ENCODE measurements at places on chromosomes 6 and 20.
A peak's percentile ranks its signal among the peaks of the same experiment; 100 is the strongest.

GRCh38 chr20:41436679-41437078, 70.1 kb upstream of the EMILIN3 start:
- DNase-seq, result no peak

- no peak for DNase-seq
Observed at GRCh38 chr20:576156-576555, 32.6 kb upstream of the CSNK2A1 start.

GRCh38 chr6:15280028-15280427, 34.2 kb downstream of the JARID2 start:
- no peak for DNase-seq

DNA sequence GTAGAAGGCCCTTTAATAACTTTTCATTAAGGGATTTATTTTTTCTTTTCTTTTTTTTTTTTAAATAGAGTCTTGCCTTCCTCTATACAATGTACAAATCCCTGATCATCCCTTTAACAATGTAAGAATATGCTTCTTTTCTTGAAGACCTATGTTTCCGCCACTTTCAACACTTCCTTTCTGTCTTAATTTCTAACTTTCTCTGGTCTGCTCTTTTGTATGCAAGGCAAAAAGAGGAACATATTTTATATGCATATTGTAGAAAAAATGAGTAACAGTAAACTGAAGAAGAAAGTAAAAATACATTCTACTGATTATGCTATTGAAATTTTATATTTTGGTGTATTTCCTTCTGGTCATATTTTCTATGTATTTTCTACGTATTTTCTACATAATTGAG, 484.7 kb downstream of the TFAP2B start:
- DNase-seq, result no peak

DNA sequence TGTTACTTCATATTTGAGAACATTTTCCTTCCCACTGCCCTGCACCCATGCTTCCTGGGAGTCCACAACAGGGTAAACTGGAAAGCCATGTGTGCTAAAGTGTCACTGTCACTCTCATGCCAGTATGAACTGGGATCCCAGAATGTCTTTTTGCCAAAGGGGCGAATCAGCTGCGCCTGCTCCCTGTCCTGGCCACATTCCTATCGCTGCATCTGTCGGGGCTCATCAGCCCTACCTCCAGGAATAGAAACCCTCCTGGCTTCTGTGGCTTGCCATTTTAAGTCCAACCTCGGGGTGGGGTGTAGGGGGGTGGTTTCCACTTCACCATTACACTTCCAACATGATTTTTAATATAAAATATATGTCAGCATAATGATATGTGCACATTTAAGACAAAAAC, 933 bp downstream of the KLHL31 start:
- DNase-seq, result no peak

GRCh38 chr6:169159331-169159730, 94.3 kb downstream of the THBS2 start:
- no peak for DNase-seq

GRCh38 chr6:139386404-139386803, 12.0 kb upstream of the CITED2 start:
- no peak for DNase-seq

GRCh38 chr6:101517632-101518031, 124.1 kb downstream of the GRIK2 start:
- DNase-seq, result no peak

GRCh38 chr6:116512111-116512559, 696 bp downstream of the CALHM5 start:
- DNase-seq, result no peak

- no peak for DNase-seq
Observed at GRCh38 chr6:31922942-31923341, 4.6 kb upstream of the C2 start.

DNA sequence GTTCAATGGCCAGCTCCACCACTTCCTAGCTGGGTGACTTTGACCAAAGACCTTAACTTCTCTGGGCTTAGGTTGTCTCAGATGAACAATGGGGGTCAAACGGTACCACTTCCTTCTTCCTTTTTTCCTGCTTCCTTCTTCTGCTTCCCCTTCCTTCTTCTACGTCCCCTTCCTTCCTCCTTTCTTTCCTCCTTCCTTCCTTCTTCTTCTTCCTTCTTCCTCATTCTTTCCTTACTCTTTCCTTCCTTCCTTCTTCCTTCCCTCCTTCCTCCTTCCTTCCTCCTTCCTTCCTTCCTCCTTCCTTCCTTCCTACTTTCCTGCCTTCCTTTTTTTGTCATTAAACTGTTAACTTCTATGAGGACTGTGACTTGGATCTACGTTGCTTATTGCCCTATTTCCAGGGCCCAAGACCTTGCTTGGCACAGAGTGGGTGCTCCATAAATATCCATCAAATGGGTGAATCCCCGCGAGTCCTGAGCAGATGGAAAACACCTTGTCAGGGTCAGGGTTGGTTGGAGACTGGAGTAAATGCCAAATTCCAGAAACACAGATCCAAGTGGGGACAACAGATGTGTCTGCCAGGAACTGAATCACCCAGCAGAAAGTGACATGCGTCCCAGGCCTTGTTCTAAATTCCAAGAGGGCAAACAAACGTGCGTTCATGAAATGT, 243.3 kb downstream of the PREX1 start:
- DNase-seq, result no peak

- no peak for DNase-seq
Observed at GRCh38 chr6:20188630-20189075, 23.6 kb downstream of the MBOAT1 start.

DNA sequence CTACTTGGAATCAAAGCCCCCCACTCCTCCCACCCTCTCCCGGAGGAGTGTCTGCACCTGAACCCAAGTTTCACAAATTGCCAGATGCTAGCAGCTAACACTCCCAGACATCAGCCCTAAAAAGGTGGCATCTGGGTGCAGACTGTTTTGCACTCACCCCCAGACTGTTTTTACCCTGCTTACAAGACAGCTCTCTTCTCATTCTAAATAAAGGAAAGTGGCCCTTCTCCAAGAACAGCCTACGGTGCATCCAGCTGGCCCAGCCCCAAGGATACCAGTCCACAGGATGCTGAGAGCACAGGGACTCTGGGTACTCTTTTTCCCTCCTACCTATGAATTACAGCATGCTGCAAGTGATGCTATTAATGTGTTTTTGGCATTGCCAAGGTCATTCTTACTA, 842.0 kb upstream of the FLRT3 start:
- no peak for DNase-seq

GRCh38 chr6:64225503-64225902, 589.9 kb downstream of the PHF3 start:
- DNase-seq, result no peak

- no peak for DNase-seq
Observed at GRCh38 chr6:89482126-89482525, 49.2 kb downstream of the ANKRD6 start.

- no peak for DNase-seq
Observed at GRCh38 chr6:33118525-33119123, 42.8 kb downstream of the HLA-DPB1 start.

GRCh38 chr6:117352466-117353081, 73.2 kb downstream of the ROS1 start:
- no peak for DNase-seq

DNA sequence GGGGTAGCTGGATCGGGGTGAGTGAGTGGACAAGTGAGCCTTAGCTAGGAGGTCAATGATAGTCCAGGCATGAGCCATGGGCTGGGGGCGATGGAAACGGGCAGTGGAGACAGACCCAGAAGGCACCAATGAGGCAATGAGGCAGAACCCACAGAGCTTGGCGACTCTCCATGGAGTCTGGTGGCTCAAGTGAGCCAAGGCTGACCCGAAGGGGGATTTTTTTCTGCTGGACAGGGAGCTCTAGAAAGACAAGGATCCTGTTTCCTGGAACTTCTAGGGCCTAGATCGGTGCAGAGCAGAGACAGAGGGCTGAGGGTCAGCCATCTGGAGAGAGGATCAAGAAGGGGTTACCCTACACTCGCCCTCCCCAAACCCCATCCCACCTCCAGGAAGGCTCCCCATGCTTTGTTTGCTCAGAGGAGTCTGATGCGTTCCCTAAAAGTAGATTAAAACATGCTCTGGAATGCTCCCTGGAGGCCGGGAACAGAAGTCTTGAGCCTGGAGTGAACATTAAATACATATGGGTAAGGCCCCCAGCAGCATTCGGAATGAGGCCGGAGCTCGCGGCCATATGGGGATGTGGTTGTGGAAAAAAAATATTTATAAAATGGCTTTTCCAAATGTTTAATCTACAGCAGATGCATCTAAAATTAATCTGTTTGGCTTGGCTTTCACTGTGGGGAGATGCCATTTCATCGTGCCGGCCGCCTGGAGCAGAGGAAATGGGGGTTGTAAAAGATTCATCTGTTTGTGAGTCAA, 237.8 kb upstream of the PMEPA1 start:
- no peak for DNase-seq

GRCh38 chr6:33683576-33684427, 27.7 kb downstream of the UQCC2 start:
- no peak for DNase-seq

DNA sequence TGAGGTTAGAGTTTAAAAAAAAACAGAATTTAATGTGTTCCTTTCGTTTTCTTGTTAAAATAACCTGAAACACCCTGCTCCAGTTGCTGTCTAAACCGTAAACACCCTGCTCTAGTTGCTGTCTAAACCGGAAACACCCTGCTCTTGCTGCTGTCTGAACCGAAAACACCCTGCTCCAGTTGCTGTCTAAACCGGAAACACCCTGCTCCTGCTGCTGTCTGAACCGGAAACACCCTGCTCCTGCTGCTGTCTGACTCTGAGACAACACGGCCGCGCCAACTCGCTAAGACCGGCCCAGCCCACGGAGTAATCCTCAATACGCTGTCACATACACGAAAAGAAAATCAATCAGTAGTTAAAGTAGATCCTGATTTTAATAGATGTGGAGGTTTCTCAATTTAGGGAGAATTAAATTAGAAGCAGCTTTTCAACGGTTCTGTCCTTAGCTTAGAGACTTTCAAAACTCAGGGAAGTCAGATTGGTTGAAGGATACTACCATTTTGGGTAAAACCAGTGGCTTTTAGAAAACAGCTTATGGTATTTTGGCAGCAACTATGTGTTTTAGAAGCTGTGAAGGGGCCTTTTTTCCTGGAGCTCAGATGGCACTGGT, 98.3 kb downstream of the RAMACL start:
- no peak for DNase-seq

DNA sequence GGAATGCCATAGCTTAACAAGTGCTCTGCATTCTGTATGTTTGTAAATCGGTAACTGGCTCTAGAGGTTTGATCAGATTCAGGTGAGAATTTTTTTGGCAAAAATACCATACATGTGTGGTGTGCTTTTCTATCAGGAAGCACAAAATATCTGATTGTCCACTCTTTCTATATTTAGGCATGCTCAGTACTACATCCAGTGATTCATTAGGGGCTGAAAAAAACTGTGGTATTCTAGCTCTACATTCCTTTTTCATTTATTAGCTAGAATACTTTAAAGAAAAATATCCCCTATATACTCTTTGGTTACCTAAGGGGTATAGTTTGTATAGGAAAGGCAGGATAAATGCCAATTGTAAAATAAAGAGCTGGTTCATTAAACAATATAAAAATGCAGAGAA, 10.6 kb upstream of the ELOVL2 start:
- no peak for DNase-seq

- no peak for DNase-seq
Observed at GRCh38 chr6:24922170-24922569, 13.6 kb downstream of the RIPOR2 start.

DNA sequence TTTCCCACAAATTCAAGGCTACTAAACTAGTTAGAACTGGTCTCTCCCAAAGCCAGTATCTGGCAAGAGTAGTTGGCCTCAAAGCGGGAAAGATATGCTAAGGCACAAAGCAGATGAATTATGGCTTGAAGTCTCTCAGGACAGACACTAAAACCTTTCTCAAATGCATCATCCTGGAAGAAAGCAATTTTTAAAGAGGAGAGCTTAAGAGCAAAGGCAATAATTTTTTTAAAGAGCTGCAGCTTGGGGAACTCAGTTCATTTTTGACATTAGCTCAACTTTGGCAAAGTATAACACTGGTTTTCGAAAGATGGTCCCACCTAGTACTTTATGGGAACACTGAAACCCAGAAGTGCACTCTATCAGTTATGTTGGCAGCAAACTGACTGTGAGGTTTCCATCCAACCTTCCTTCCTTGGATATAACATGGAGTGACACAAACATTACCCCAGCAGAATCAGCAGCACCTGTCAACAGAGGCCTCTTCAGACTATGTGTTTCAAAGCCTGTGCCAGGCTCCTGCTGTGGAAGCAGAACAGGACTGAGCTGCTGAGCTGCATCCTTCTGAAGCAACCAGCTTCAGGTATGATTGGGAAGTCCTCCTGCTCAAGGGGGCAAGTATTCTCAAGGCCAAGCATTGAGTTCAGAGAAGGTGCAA, 852.3 kb upstream of the HS3ST5 start:
- DNase-seq, result no peak

DNA sequence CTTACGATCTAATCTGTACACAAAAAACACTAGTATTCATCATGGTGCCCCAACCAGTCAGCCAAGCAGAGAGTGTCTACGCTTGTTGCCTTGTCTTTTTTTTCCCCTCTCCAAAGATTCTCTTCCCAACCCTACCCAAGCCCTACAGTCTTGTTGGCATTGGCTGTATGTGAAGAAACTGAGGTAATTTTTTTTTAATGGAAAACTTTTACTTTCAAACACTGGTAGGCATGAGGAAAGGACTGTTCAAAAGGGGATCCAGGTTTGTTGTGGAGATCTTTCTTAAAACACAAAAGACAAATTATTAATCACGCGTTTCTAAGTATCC, 89.2 kb upstream of the PRSS16 start:
- no peak for DNase-seq

DNA sequence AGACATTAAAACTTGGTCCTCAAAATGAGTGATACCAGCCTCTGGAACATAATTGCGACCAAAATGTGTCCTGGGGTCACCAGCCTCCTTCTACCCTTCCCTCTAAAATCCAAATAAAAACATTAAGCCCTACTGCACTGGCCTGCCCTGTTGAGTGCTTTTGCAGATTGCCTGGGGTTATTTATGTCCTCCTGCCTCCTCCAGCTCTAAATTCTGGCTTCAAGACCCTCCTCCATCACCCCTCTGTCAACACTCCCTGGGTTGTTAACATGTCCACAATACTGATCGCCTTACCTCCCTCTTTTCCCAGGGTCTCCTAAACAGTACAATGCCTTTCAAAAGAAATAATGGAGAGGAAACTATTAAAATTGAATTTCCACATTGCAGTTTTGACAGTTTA, 327.5 kb downstream of the NRN1 start:
- DNase-seq, result no peak

- peak; percentile 37 for DNase-seq
Observed at GRCh38 chr6:92779746-92780145, 639.6 kb downstream of the EPHA7 start.

- no peak for DNase-seq
Observed at GRCh38 chr20:60999250-60999649, 252.8 kb upstream of the CDH4 start.

DNA sequence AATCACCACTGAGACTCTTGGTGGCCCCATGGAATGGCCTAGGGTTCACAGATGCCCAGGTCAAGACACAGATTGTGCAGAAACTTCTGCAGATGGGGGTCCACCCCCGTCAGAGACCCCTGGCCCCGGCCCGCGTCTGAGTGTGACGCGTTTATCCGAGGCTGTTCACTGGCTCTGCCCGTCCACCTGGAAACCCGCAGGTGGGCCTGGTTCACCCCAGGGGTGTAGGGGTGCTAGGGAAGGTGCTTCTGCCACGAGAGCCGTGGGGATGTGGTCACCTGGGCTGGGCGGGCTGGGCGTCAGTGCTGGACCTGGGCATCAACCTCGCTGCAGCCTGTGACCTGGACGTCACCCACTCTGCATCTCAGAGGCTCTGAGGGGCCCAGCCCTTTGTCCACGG, 39.5 kb upstream of the GATA5 start:
- DNase-seq, result no peak
